Right ventricle myocardium inferior (tissue), 1 donor: ENCODE measurements at places on chromosomes 12 and 14.

DNA sequence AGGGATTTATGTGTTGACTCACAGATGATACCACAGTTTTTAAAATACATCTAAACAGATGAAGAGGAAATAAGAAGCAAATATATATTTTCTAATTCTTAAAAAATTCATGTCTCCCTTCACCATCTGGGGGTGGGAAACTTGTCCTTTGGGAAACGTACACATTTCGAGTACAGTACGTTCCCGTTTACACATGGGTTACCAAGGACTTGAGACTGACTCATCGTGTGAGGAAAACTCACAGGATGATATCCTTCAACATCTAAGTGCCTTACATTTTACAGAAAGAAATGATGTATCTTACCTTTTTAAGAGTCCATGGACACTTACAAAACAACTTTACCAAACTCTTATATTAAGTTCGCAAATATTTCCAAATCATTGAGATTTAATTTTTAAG is 16.0 kb upstream of the FBLN5 start:
- DNase-seq = no peak

- no peak for DNase-seq
Observed at GRCh38 chr12:59131462-59131861, 211.2 kb upstream of the LRIG3 start.

GRCh38 chr12:91561301-91561957 is 378.8 kb upstream of the DCN start:
- DNase-seq = no peak

DNA sequence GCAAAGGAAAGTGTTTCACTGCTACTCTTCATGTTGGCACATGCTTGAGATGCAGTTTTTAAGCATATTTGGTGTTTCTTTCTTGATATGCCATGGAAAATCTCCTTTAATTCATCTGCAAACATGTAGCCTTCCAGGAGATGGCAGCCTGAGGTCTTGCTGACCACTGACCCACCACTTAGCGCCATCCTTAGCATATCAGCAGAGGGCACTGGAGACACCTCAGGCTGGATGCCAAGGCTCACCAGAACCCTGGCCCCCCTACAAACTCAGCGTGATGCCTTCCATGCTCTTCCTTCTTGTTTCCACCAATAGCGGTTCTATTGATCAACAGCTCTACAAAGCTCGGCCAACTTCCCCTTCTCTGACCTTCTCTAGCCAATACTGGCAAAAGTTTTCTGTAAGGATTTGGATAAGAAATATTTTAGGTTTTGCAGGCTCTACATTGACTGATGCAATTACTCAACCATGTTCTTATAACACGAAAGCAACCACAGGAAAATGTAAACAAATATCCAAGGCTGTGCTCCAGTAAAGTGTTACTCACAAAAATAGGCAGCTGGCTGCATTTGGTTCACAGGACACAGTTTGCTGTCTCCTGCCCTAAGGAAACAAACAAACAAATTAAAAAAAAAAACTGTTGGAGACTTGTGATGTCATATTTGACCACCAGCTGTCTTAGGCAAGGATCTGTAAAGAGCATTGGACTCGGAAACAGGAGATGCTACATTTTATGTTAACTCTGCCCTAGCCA is 209.7 kb downstream of the SLC15A4 start:
- no peak for DNase-seq

DNA sequence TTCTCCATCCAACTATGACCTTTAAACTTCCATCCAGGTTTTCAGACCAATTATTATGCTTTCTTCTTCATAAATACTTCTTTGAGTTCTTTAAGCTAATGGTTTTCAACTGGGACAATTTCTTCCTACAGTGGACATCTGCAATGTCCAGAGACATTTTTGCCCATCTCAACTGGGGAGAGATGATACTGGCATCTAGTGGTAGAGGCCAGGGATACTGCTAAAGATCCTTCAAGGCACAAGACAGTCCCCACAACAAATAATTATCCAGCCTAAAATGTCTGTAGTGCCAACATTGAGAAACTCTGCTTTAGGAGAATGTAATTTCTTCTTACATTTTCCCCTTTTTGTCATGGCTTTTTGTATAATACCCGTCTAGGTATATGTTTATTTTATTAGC is 10.6 kb downstream of the TRHDE start:
- DNase-seq = no peak
